ENCODE measurements at places on chromosomes 12 and 14. TPM values are rescaled to one million over a fixed set of nuclear protein-coding genes. Genes with fewer than 3 reads are reported as not detected.
A peak's percentile ranks its signal among the peaks of the same experiment; 100 is the strongest.

LRFN5 gene
- 84.1 TPM for total RNA-seq

FIGNL2 gene
- 1.3 TPM for total RNA-seq

KLHDC1 gene
- total RNA-seq = 9.9 TPM

CACNB3 gene
- total RNA-seq = 28.4 TPM

DCAF4 gene
- 10.2 TPM for total RNA-seq

ARMH4 gene
- total RNA-seq = 47.2 TPM

LTBR gene
- total RNA-seq = 3.1 TPM

VPS33A gene
- total RNA-seq = 16.9 TPM

DLK1 gene
- 0.54 TPM for total RNA-seq

ZNF385A gene
- 1.7 TPM for total RNA-seq

KLRG1 gene
- 10.5 TPM for total RNA-seq

RDH11 gene
- 79.2 TPM for total RNA-seq

ATG14 gene
- total RNA-seq = 18.0 TPM

TNFRSF1A gene
- total RNA-seq = 11.1 TPM

NKX2-1 gene
- total RNA-seq = not detected

DNA sequence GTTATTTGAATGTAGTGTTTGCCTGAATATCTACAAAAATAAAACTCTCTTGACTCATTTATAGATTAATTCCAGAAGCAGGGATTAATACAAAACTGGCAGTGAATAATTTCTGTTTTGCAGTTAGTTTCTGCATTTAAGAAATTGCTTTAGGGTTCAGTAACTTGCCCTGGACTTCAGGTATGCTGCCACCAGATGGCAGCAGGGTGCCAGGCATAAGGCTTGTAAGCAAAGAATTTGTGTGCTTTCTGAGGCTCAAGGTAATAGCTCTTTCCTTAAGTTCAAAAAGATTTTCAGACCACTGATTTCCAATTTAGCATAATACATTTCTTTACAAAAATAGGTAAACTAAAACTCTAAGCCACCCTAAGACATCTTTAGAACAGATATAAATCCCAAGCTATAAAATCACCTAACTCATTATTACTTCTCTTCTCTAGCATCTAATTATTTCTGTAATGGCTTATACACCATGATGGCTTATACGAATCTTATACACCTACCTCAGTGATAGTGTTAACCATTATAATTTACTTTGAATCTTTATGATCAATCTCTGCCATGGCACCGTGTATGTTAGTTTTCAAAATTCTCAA, 398.3 kb downstream of the APAF1 start:
- DNase-seq = peak; percentile 62

GRCh38 chr12:109873653-109874052, 6.7 kb downstream of the GLTP start:
- no peak for DNase-seq

DNA sequence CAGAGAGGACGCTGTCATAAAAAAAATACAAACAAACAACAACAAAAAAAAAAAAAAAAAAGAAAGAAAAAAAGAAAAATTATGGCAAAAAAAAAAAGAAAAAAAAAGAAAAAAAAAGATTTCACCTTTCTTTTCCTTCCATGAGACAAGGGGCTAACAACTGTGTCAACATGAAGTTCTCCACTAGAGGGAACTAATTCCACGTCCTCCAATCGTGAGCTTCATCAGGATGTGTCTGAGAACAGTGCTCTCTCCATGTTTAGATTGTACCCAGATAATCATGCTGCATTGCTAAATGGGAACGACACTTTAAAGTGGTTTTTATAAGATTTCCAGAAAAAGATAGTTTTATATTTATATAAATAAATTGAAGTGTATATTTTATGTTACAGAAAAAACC, 96.2 kb upstream of the PTPRB start:
- DNase-seq = peak; percentile 86

DNA sequence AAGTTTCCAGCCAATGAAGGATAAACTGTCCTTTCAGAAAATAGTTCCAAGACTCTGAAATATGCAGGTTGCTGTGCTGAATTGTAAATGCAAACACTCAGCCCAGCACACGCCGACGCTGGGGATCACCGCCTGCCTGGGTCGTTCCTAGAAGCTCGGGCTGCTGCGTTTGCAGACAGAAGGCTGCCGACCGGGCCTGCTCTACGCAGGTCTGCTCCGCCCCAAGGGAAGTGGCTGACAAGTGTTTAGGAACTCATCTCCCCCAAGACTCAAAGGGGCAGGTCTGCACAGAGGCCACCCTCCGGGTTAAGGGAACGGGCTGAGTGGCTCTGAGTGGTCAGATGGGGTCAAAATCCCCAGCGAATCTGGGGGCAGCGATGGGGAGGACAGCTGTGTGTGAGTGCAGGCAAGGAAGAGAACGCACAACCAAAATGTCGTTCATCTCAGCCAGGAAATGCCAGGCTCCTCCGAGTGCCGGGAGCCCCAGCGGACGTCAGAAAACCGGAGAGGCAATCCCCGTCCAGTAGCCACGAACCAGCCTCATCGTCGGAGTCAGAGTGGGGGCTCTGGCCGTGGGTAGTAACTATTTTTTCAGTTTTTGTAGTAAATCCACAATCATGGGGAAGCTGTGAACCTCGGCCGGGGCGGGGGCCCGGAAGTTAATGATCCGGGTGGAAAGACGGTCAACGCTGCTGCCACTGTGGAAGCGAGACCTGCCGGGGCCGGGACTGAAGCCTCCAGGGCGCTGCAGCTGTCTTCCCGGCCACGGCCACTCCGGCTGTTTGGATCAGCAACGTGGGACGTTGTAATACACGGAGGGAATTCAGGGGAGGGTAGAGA, 6.0 kb downstream of the GALNT9 start:
- DNase-seq = no peak

- DNase-seq = peak; percentile 15
Observed at GRCh38 chr14:103552846-103553210, 9.6 kb downstream of the BAG5 start.

GRCh38 chr12:9760699-9761418, at the start of gene CD69:
TSS of gene CD69 (minus strand) at chr12:9760901. CDS start at chr12:9760820, 81 bp downstream.
- DNase-seq = no peak

DNA sequence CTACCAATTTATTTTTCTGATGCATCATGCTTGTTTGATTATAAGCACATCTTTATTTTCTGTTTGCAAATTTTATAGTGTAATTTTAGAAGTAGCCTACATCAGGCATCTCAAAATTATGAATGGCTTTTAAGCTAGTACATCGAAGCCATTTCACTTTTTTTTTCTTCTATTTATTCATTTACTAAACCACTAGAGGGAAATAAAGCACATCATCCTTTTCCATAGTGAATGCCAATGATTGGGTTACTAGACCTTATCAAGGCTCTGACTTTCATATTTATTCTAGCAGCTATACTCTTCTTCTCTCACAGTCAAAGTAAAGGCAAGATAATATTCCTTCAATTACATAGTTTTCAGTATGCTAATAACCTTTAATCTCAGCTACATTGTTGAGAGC, 736.4 kb upstream of the LRFN5 start:
- no peak for DNase-seq

DNA sequence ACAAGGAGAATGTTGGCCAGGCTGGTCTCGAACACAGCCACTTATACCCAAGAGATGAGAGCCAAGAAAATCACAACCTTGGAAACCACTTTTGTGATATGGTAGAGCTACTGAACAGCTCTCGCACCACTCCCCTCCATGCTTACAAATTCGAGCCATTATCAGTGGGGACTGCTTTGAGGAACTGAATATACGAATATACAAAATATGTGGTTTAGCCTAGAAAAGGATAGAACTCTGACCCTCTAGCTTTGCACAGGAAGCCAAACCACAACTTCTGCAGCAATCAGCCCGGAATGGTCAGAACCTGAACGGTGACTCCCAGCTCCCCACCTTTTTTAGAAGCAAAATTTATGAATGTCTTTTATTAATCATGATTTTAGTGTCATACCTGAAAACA, 129.8 kb upstream of the TMEM132C start:
- no peak for DNase-seq

DNA sequence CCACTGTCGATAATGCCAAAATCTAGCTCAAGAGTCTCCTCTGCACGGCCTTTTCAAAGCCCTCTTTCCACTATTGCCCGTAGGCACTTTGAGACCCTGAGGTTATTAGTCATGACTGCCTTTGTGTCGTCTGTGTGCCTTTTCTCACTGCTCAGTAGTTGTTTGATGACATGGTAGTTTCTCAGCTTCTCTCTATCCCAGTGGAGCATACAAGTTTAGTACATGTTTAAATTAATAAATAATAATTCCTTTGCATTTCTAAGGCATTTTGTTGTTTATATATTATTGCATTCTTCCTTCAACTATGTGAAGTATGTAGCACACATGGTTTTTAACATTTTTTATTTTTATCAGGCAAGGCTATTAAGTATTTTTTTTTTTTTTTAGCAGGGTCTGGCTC, 458.1 kb downstream of the PCNX1 start:
- DNase-seq = no peak

- no peak for DNase-seq
Observed at GRCh38 chr14:89672636-89673511, 255.8 kb upstream of the FOXN3 start.

DNA sequence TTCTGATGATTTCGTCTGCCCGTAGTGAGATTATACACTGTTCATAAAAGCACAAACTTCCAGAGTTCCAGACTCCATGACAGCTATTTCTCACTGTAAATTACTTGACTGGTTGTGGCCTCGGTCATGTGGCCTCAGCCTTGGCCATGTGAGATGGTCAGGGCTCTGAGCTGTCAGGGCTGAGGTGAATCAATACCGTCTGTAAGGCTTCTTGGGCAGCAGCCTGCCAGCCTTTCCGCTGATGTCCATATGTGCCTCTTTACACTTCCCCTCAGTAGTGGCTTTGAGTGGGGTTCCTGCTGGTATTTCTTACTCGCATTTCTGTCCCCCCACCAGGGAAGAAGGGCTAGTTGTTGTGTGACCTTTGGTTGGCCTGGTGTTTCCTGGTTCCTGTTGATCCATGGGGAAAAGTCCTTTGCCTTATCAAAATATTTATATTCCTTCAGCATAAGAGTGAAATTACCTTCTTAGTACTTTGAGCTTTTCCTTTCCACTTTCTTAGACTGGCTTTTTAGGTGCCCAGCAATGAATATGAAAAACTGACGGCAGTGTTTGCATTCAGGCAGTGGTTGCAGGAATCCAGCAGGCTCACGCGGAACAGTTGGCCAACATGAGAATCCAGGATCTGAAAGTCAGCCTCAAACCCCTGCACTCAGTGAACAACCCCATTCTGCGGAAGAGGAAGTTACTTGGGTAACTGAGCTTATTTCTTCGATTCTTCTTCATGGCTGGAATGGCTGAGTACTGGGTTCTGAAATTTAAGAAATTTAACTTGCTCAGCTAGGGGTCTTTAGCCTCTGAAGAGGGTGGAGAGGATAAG, 46.1 kb downstream of the MAPKAPK5 start:
- DNase-seq = no peak

- no peak for DNase-seq
Observed at GRCh38 chr12:129394177-129394825, 509.5 kb downstream of the TMEM132D start.

DNA sequence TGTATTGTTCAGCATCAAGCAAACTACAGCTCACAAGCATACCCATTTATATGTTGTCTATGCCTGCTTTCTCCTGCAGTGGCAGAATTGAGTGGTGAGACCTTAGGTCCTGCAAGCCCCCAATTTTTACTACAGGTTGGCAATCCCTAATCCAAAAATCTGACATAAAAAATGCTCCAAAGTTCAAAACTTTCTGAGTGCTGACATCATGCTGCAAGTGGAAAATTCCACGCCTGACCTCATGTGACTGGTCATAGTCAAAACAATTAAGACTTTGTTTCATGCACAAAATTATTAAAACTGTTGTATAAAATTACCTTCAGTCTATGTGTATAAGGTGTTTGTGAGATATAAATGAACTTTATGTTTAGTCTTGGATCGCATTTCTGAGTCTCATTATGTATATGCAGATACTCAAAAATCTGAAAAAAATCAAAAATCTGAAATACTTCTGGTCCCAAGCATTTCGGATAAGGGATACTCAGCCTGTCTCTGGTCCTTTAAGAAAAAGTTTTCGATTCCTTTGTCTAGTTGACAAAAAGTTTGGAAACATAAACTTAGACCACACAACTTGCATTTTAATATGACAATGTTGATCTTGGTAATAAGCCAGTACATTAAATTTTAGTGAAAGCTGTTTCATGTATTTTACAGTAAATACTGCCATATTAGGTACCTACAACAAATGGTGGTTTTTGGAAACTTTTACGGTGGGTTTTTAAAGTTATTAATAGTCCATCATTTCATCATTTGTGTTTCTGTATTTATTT, 81.5 kb downstream of the AEBP2 start:
- DNase-seq = no peak

DNA sequence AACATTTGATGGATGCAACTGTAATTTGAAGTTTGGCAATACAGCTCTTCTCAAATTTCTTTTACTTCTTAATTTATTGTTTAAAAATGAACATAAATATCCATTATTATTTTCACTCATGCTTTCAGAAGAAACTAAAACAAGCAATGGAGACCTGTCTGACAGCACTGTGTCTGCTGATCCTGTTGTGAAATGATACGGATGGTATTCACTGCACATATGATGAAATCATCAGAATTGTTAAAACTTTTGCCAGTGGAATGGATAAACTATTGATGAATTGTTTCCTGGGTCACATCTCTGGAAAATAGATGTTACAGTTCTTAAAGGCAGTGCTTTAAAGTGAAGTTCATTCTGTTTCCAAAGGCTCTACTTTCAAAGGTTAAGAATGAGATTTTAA, 59.2 kb downstream of the WASHC4 start:
- DNase-seq = no peak

GRCh38 chr14:42469637-42470426, 863.2 kb downstream of the LRFN5 start:
- no peak for DNase-seq

DNA sequence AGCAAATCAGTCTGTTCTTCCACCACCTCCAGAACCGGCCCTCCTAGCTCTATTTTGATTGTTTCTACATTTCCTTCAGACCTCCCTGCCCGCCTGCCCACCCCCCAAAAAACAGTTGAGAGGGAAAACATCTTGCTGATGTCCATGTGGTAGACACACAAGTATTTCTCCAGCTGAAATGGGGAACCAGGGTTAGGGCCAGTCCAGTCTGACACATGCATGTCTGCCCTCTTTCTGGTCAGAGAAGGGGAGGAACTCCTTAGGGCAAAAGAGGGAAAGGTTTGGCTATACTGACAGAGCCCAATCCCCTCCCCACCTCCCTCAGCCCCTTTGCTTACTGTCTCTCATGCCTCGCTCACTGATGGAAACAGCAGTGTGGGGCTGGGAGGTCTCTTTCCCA, 3.4 kb downstream of the CD9 start:
- no peak for DNase-seq

GRCh38 chr14:75597149-75597548, 18.7 kb downstream of the FLVCR2 start:
- no peak for DNase-seq

DNA sequence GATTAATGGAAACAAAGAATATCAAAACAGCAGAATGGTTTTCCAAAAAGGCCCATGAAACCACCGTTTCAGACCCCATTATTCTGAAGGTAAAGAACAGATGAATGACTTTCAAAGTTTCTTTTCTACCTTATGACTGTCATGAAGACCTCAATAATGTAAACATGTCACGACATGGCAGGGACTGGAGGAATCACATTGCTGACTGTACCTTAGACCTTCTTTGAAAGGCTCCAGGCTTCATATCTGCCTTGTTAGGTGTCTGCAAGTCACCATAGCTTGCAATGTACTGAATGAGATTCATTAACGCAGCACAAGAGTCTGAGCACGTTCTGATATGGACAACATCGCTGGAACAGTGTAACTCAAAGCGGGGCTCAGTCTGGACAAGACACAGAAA, 52.2 kb downstream of the ATG2B start:
- no peak for DNase-seq

All from cerebellum (tissue), 4 donors.